ENCODE measurements at places on chromosomes 2 and 18. TPM values are rescaled to one million over a fixed set of nuclear protein-coding genes. Genes with fewer than 3 reads are reported as not detected.

GRCh38 chr2:96225016-96225533 is 16.4 kb upstream of the STARD7 start:
- H3K27me3 ChIP-seq, result no peaks in the 10 kb centered on the region
- no peaks in the 10 kb centered on the region for H3K36me3 ChIP-seq
- H3K27ac ChIP-seq, result no peak overlapping the region
- no peak for DNase-seq
- H3K4me1 ChIP-seq, result no peaks in the 10 kb centered on the region

DNA sequence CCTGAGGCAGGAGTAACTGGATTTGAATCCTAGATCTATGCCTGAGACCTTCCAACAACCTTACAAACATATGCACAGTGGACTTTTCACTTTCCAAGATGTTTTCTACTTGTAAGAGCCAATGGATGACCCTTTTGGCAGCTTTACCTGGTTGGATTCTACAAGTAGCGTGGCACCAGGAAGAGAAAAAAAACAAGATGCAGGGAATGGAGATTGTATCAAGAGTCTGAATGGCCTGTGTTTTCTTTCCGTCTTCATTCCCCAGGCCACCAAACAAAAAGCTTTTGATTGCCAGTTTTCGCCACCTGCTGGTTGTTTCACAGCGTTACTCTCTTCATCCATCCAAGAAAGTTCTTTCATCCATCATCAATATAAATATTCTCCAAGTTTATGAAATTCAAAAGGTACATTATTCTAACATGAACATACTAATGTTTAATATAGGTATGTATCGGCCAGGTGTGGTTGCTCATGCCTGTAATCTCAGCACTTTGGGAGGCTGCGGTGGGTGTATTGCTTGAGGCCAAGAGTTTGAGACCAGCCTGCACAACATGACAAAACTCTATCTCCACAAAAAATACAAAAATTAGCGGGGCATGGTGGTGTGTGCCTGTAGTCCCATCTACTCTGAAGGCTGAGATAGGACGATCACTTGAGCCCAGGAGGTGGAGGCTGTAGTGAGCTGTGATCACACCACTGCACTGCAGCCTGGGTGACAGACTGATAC is 3.5 kb upstream of the BCL2 start:
- H3K27ac ChIP-seq, result no peak overlapping the region
- no peaks in the 10 kb centered on the region for H3K27me3 ChIP-seq
- 0 out of 2 replicates have a peak, but pooled peaks cover 5% of the 10 kb centered on the region for H3K4me1 ChIP-seq
- peak; percentile 31 for DNase-seq
- H3K36me3 ChIP-seq, result no peaks in the 10 kb centered on the region

GRCh38 chr2:80014637-80015036 is 289.9 kb downstream of the LRRTM1 start:
- no peaks in the 10 kb centered on the region for H3K27me3 ChIP-seq
- no peak for DNase-seq
- H3K27ac ChIP-seq, result no peak overlapping the region

Gene CPO
- not detected for total RNA-seq

Gene RIT2
- total RNA-seq, result not detected
